ENCODE measurements at places on chromosomes 4 and X.

- DNase-seq: no peak
Observed at GRCh38 chr4:8854931-8855330, 16.7 kb downstream of the HMX1 start.

- DNase-seq: no peak
Observed at GRCh38 chr4:183360161-183360919, 38.1 kb upstream of the CLDN24 start.

DNA sequence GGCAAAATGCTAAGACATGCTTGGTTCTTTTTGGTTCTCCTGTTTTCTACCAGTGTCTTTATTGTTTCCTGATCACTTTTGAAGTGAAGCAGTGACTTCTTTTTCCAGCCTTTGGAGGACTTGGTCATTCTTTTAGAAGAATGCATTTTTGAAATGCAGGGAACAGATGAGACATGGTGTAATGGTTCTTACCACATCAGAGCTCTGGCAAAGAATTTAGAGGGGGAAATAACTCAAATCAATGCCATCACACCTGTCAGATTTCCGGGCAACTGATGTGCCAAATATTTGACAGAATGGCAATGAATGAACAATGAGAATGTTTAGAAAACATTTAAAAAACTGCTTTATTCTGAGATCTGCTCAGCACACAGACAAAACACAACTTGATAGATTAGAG, 519.6 kb downstream of the IQCM start:
- DNase-seq: no peak

DNA sequence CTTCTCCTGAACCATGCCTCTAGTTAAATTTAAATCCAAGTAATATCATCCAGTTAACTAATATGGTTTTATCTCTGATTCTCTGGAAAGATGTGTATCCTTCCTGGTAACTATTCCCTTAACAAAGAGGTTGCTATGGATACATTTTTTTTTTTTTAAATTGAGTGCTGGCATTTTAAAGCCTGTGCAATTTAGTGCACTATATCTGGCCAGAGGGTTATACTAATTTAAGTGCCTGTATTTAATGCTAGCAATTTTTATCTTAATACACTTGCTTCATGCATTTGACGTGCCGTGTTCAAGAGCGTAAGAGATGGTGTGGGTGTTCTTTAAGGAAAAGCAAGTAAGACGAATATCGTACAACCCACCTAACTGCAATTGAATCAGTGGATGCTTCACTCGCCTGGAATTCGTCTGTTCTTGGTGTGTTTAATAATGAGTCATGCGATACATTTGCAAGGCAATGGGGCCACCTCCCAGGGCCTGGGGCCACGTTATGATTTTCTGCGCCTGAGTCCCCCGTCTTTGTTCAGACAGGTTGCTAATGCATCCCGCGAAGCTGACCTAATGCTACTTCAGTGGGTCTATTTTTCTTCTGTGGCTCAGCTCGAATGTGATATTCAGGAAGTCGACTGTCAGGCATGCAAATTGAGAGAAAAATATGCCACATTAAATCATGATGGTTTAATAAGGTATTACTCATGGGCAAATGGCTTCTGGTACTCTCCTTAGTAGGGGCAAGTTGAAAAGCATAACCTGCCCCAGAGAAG, 14.2 kb upstream of the MID1 start:
- no peak for DNase-seq

GRCh38 chr4:2049381-2049780, 9.7 kb upstream of the NAT8L start:
- no peak for DNase-seq

DNA sequence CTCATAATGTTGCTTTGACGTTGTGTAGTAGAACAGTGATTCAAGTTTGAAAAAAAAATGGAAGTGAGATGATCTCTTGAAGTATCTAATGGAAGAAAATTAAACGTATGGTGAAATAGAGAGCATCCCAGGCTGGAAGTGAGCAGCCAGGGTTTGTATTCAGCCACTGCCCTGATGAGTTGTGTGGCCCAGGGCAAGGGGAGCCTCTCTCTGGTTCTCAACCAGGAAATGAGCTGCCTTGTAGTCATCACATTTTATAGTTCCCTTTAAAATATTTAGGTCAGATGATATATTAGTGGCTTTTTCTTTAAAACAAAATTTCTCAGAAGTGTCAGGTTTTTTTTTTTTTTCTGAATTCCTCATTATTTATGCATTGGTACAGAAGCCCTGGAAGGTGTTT, 150.3 kb downstream of the GPAT3 start:
- DNase-seq: no peak

- DNase-seq: no peak
Observed at GRCh38 chrX:136694431-136695087, 46.6 kb downstream of the CD40LG start.

- DNase-seq: no peak
Observed at GRCh38 chr4:8775751-8776355, 95.8 kb downstream of the HMX1 start.

All from stimulated activated CD8-positive, alpha-beta memory T cell treated with anti-CD3 and anti-CD28 coated beads, Interleukin-7, amount 100 ng/mL, for 24 hours (primary cell).